Stimulated activated CD4-positive, alpha-beta T cell treated with anti-CD3 and anti-CD28 coated beads, Interleukin-1b, Interleukin-23, amount 100 ng/mL, for 24 hours (primary cell): ENCODE measurements at places on chromosomes 13 and 19.

DNA sequence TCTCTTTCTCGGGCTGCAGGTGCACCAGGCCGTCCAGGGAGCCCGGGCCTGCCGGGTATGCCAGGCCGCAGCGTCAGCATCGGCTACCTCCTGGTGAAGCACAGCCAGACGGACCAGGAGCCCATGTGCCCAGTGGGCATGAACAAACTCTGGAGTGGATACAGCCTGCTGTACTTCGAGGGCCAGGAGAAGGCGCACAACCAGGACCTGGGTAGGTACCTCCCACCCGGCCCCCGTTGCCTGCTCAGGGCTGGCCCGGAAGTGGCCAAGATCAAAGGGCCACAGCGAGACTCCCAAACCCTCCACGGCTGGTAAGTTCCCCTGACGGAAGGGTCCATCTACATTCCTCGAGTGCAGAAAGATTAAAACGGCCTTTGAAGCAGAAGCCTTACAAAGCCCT, 55.1 kb downstream of the RAB20 start:
- DNase-seq: no peak

- DNase-seq: no peak
These were observed 882.6 kb upstream of the SLITRK5 start for GRCh38 chr13:86788616-86789015.

- DNase-seq: no peak
These were observed 101.2 kb upstream of the TEX29 start for GRCh38 chr13:111219280-111219679.

DNA sequence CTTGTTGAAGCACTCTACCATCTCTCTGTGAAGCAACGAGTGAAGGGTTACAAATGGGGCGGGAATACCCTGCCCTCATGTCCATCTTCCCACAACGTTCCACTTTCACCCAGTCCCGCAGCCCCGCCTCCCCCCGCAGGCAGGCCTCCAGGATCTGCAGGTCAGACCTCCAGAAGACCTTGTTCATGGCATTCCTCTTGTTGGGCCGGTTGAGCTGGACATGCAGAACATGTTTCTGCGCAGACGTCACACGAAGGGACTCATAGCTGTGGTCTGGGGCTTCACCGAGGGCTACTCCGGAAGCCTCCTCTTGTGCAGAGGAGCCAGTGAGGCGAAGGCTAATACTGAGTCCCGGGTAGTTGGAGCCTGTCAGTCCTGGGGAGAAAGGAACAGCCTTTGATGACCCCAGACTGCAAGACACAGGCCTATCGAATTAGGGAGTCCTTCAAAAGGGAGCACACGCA, 420 bp downstream of the ECH1 start:
- DNase-seq: no peak

GRCh38 chr13:98443329-98443728, 133.6 kb downstream of the STK24 start:
- no peak for DNase-seq

- DNase-seq: no peak
These were observed 357.3 kb downstream of the KLF5 start for GRCh38 chr13:73416093-73416492.
